ENCODE measurements at places on chromosomes 6 and 20. TPM values are rescaled to one million over a fixed set of nuclear protein-coding genes. Genes with fewer than 3 reads are reported as not detected.
A peak's percentile ranks its signal among the peaks of the same experiment; 100 is the strongest.

DNA sequence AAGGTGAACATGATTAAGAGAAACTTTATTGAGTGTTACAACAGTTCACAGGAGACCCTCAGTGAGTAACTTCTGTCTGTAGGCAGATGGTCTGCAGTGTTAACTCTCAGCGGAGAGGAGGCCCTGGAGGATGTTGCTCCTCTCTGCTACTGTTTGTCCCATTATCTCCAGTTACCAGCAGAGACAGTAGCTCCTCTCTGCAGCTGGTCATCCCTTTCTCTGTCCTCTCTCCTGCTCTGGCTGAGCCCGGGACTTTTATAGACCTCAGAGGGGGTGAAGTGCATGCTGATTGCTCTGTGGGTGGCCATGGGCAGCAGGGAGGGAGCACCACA, 5.7 kb downstream of the GTSF1L start:
- no peak overlapping the region for H3K4me3 ChIP-seq
- DNase-seq, result no peak
- peaks cover 23% of the 10 kb centered on the region for H3K36me3 ChIP-seq
- peaks cover 4% of the 10 kb centered on the region for H3K4me1 ChIP-seq
- H3K27me3 ChIP-seq, result no peaks in the 10 kb centered on the region
- no peak overlapping the region for H3K27ac ChIP-seq

DNA sequence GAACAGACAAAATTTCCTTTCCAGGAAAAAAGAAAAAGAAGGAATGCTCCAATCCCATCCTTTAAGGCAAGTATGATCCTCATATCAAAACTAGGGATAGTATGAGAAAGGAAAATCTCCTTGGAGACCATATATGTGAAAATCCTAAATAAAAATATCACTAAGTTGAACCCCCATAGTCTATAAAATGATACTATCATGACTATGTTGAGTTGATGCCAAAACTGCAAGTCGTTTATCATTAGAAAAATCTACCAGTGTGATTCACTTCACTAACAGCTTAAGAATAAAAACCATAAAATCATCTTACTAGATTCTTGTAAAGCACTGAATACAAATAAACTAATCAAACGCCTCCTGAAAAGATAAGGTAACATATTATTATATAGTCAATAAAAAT, 76.6 kb upstream of the STXBP5 start:
- DNase-seq, result no peak
- no peak overlapping the region for H3K27ac ChIP-seq
- no peaks in the 10 kb centered on the region for H3K4me1 ChIP-seq
- H3K27me3 ChIP-seq, result peaks cover 3% of the 10 kb centered on the region
- no peak overlapping the region for H3K4me3 ChIP-seq

DNA sequence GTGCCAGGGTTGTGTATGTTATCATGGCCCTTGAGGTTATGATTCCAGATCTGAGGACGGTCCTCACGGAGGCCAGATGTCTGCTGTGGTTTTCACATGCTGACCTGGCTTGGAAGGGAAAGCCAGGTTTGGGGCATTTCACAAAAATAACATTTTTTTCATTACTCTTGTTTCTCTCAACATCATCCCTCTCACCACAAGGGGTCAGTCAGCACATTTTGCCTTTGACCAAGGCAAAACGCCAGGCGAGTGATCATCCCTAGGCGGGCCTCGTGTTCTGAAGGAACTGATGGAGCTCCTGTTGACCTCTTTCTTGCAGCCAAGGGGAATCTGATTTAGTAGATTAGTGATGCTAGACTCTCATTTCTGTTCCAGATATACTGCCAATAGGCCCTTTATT, 133.5 kb downstream of the TBC1D7 start:
- no peak for DNase-seq
- H3K27ac ChIP-seq, result no peak overlapping the region
- H3K4me1 ChIP-seq, result peaks cover 6% of the 10 kb centered on the region
- H3K27me3 ChIP-seq, result peaks cover 18% of the 10 kb centered on the region
- no peak overlapping the region for H3K4me3 ChIP-seq

GRCh38 chr20:957544-957943, 41.4 kb upstream of the ANGPT4 start:
- peaks cover 30% of the 10 kb centered on the region for H3K27me3 ChIP-seq
- H3K36me3 ChIP-seq, result no peaks in the 10 kb centered on the region
- DNase-seq, result no peak
- no peak overlapping the region for H3K27ac ChIP-seq
- no peak overlapping the region for H3K4me3 ChIP-seq
- peaks cover 3% of the 10 kb centered on the region for H3K4me1 ChIP-seq

GRCh38 chr20:49704932-49705336, 8.7 kb downstream of the B4GALT5 start:
- H3K36me3 ChIP-seq, result peaks cover 1% of the 10 kb centered on the region
- H3K27ac ChIP-seq, result no peak overlapping the region
- DNase-seq, result no peak
- no peaks in the 10 kb centered on the region for H3K27me3 ChIP-seq

DNA sequence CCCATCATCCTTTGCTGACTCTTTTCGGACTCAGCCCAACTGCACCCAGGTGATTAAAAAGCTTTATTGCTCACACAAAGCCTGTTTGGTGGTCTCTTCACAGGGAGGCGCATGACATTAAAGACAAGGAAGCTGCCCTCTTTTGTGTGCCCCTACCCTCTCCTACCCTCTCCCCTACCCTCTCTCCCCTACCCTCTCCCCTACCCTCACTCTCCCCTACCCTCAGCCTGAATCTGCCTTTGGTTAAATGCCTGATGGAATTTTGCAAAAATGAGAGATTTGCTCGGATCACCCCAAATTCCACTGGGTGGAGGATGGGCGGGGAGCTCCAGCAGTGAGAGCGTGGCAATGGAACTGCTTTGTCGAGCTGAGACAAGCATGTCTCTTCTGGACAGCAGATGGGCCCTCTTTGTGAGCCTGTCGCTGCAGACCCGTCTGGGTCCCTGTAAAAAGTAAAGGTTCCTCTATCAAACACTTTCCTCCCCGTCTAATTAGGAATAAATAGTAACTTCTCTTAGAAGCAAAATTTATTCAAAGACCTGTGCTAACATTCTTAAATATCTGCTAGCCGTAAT, 76.4 kb upstream of the MLN start:
- H3K36me3 ChIP-seq, result no peaks in the 10 kb centered on the region
- no peak overlapping the region for H3K27ac ChIP-seq
- H3K4me3 ChIP-seq, result no peak overlapping the region

GRCh38 chr6:38209371-38210260, 390.1 kb downstream of the ZFAND3 start:
- no peak overlapping the region for H3K4me3 ChIP-seq
- no peak overlapping the region for H3K27ac ChIP-seq
- no peaks in the 10 kb centered on the region for H3K27me3 ChIP-seq
- peak; percentile 31 for DNase-seq

GRCh38 chr6:25462235-25462897, 183.2 kb downstream of the CARMIL1 start:
- no peak for DNase-seq
- H3K27ac ChIP-seq, result no peak overlapping the region
- H3K36me3 ChIP-seq, result peaks cover 14% of the 10 kb centered on the region
- H3K4me1 ChIP-seq, result peaks cover 1% of the 10 kb centered on the region
- no peak overlapping the region for H3K4me3 ChIP-seq
- no peaks in the 10 kb centered on the region for H3K27me3 ChIP-seq

DNA sequence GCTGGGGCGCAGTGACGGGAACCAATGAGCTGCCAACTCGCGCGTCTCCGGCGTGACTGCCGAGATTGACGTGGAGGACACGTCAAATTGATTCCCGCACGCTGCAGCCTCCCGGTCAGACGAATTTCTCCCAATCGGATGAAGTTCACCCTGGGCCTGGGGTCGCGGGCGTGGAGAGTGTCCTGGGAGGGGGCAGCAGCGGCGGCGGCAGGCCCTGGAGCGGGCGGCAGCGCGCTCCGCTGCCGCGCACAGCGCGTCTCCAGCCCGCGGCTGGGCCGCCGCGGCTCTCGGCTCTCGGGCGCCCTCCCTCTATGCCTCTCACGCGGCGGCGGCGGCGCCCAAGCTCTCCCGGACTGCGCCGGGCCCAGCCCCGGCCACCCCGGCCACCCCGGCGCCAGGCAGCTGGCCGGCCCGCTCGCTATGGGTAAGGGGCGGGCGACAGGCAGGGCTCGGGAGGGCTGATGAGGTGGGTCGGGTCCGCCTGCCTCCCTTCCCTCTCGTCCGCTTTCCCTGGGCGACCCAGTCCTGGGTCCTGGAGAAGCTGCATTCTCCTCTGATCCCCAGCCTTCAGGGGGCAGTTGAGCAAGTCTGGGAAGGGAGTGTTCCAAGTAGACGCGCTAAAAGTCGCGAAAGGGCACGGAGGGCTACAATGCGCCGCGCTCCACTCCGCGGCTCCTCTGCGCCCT, at the start of gene PAX1:
Gene PAX1 (plus strand): TSS at position 90 of the 686 bp plus-strand sequence. CDS start 49 bp downstream, at position 139.
- H3K36me3 ChIP-seq, result peaks cover 1% of the 10 kb centered on the region
- peaks cover 83% of the 10 kb centered on the region for H3K27me3 ChIP-seq
- H3K27ac ChIP-seq, result peak within 1 kb of the TSS; percentile 63
- peaks cover 5% of the 10 kb centered on the region for H3K4me1 ChIP-seq
- peak within 1 kb of the TSS; percentile 14 for H3K4me3 ChIP-seq

GRCh38 chr6:22921828-22922227, 352.5 kb downstream of the HDGFL1 start:
- DNase-seq, result no peak
- H3K27ac ChIP-seq, result no peak overlapping the region
- H3K27me3 ChIP-seq, result no peaks in the 10 kb centered on the region
- no peaks in the 10 kb centered on the region for H3K36me3 ChIP-seq
- H3K4me1 ChIP-seq, result no peaks in the 10 kb centered on the region

GRCh38 chr6:130420911-130421310, 55.1 kb downstream of the TMEM200A start:
- peaks cover 3% of the 10 kb centered on the region for H3K36me3 ChIP-seq
- no peak overlapping the region for H3K27ac ChIP-seq
- no peak for DNase-seq
- H3K27me3 ChIP-seq, result peaks cover 5% of the 10 kb centered on the region

DNA sequence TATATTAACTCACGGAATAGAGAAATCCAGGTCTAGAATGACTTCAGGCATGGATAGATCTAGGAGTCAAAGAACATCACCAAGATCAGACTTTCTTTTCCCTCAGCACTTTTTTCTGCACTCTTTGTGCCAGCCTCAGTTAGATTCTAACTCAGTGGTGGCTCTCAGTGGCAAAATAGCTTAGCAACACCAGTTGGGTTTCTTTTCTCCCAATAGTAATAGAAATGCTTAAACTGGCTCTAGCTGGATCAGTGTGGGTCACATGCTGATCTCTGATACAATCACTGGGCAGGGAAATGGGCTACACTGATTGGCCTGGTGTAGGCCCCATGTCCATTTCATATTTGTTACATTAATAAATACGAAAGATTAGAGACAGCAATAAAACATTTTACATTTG, 44.2 kb upstream of the ARFGEF2 start:
- peaks cover 2% of the 10 kb centered on the region for H3K27me3 ChIP-seq
- H3K36me3 ChIP-seq, result peaks cover 4% of the 10 kb centered on the region
- H3K4me1 ChIP-seq, result peaks cover 18% of the 10 kb centered on the region
- no peak for DNase-seq
- no peak overlapping the region for H3K27ac ChIP-seq

- H3K27me3 ChIP-seq, result peaks cover 3% of the 10 kb centered on the region
- no peaks in the 10 kb centered on the region for H3K36me3 ChIP-seq
- DNase-seq, result no peak
- peaks cover 7% of the 10 kb centered on the region for H3K4me1 ChIP-seq
Measured at GRCh38 chr6:157669747-157670216, 153.3 kb upstream of the SNX9 start.

DNA sequence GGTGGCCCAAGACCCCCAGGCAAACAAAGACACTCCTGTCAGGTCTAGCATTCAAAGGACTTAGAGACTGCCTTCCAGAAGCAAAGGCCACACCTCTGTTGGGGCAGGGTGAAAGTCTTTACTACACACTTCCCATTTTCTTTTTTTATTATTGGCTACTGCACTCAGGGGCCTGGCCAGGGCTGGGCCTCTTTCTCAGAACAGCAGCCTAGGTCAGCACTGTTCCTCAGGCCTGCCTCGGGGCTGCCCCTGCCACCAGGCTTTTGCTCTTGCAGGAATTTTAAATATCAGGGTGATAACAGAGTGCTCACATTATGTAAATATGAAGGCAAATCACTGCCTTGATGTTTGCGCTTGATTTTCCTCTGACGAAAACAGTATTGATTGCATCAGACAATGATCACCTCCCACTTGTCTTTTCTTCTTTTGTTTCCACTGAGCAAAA, 18.5 kb downstream of the GSTA4 start:
- H3K4me3 ChIP-seq, result no peak overlapping the region
- no peaks in the 10 kb centered on the region for H3K36me3 ChIP-seq
- H3K27ac ChIP-seq, result no peak overlapping the region
- H3K27me3 ChIP-seq, result peaks cover 4% of the 10 kb centered on the region

DNA sequence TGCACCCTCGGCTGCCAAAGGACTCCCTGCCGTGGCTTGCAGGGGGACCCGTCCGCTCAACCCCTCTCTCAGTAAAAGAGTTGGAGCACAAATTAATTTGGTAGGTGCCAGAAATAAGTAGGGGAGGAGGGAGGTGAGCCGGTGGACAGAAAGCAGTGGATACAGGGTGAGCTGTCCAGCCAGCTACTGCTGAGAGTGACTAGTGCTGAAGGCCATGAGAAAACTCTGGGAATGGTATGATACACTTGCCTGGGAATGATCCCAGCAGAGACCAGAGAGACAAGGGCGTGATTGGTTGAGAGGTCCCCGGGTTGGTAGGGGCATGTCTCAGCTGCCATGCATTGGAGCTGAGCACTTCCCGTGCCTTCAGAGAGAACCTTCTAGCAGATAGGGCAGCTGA, 15.7 kb downstream of the FOXQ1 start:
- no peak overlapping the region for H3K27ac ChIP-seq
- no peaks in the 10 kb centered on the region for H3K4me1 ChIP-seq
- H3K36me3 ChIP-seq, result no peaks in the 10 kb centered on the region
- DNase-seq, result no peak
- H3K4me3 ChIP-seq, result no peak overlapping the region
- H3K27me3 ChIP-seq, result peaks cover 18% of the 10 kb centered on the region

GRCh38 chr20:18985551-18985950, 172.0 kb downstream of the SCP2D1 start:
- H3K36me3 ChIP-seq, result no peaks in the 10 kb centered on the region
- no peak overlapping the region for H3K4me3 ChIP-seq

DNA sequence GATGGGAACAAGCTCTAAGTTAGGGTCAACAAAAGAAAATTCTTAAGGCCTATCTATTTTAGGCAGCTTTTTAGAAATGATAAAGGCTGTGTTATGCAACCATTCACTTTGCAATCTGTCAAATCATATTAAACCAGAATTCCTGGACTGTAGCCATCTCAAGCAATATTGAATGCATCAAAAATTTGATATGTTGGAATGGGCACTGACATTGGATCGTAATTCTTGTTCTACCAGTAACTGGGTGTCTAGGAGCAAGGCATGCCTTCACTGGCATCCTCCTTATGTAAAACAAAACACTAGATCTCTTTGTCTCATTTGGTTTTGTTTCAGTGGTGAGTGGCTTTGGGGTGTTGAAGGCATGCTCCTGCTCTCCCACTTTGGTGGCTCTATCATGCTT, 145.6 kb downstream of the JARID2 start:
- peaks cover 22% of the 10 kb centered on the region for H3K36me3 ChIP-seq
- H3K4me1 ChIP-seq, result peaks cover 56% of the 10 kb centered on the region
- H3K27ac ChIP-seq, result peak overlapping the region; percentile 61
- DNase-seq, result no peak
- H3K4me3 ChIP-seq, result no peak overlapping the region

- no peak overlapping the region for H3K27ac ChIP-seq
- H3K27me3 ChIP-seq, result peaks cover 24% of the 10 kb centered on the region
- no peak overlapping the region for H3K4me3 ChIP-seq
Measured at GRCh38 chr6:166203003-166203640, 35.5 kb upstream of the TBXT start.

The C20orf204 gene
- total RNA-seq, result 9.7 TPM

The F13A1 gene
- total RNA-seq, result 0.34 TPM

The C6orf132 gene
- total RNA-seq, result 0.14 TPM

The HINT3 gene
- total RNA-seq, result 10.8 TPM

The RNF39 gene
- not detected for total RNA-seq

The TAF4 gene
- total RNA-seq, result 22.6 TPM

The INSM1 gene
- not detected for total RNA-seq
